ENCODE measurements at places on chromosomes 16 and 17.
A peak's percentile ranks its signal among the peaks of the same experiment; 100 is the strongest.

- no peak for DNase-seq
These were observed 1.3 kb downstream of the B3GNT9 start for GRCh38 chr16:67149276-67150046.

GRCh38 chr17:13601776-13602551 is at the start of gene HS3ST3A1:
TSS of gene HS3ST3A1 (minus strand) at chr17:13601929. CDS start at chr17:13601129, 800 bp downstream.
- no peak for DNase-seq

- DNase-seq = no peak
These were observed 2.5 kb upstream of the ABCC12 start for GRCh38 chr16:48158296-48158695.

GRCh38 chr17:68600067-68600930 is 868 bp downstream of the FAM20A start:
- no peak for DNase-seq

GRCh38 chr17:82957961-82958561 is 118.2 kb upstream of the ZNF750 start:
- DNase-seq = no peak

- DNase-seq = no peak
These were observed 38.4 kb upstream of the IRF8 start for GRCh38 chr16:85860413-85861094.

DNA sequence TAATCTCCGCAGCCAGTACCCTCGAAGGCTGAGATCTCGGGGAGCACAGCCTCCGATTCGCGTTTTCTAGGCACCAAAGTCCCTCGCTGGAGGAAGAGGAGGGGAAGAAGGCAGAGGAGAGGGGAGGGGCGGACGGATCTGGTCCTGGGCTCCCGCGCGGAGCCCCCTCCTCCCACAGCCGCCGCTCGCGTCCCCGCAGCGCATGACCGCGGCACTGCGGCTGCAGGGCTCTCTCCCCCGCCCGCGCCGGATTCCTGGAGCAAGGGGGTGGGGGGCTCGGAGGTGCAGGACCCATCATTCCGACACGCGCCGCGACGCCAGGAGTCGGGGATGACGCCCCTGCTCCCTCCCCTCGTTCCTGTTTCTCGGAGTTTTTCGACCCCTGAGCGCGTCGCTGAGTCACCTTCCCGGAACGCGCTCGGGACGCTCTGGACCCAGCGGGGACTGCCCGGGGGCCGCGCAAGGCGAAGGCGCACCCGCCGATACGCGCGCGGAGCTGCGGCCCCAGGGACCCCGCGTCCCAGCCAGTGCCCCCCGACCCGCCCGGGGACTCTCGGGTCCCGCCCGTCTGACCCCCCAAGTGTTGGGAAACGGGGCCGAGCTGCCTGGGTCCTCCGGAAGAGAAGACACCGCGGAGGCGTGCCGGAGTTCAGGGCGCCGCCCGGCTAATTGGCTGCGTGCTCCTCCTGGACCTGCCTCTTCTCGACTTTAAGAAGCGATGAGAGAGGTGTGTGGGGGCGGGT is 1.4 kb upstream of the SPHK1 start:
- peak; percentile 33 for DNase-seq

DNA sequence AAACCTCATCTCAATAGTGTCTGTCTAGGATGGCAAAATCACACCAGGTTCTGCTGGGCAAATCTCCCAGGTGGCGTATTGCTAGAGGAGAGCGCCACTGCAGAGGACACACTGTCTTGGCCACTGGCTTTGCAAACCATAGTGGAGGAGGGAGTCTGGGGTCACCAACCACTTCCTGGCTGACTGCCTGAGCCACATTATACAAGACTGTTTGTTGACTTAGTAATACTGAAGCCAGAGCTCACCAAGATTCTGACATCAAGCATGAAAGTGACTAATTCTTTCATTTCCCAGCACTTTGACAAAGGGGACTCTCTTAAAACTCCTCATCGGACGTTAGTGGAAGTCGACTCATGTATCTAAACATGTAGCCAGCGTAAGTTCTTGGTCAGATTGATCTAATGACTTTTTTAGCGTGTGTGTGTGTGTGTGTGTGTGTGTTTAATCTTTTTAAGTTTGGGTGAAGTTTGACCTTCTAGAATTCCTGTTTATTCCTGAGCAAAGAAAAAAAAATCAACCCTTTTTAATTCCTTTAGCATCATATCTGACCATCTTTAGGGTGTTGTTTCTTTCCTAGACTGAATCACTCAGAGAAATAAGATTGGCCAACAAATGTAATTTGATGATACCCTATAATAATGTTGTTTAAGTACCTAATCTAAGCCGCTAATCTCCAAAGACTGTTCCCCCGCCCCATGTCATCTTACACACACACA is 13.7 kb downstream of the PITPNC1 start:
- DNase-seq = peak; percentile 37

DNA sequence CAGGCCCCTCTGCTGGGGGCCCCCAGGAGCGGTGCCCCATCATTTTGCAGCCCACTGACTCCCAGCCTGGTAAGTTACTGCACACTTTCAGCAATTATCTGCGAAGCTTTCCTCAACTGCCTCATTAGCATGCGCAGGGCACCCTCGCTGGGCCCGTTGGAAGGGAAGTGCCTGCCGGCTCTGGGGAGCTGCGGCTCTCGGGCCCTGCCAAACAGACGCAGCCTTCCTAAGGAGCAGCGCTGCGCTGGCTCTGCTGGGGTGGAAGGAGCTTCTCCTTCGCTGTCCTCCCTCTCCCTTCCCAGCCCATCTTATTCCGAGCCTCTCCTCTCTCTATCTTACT is 71.0 kb downstream of the RBBP6 start:
- DNase-seq = peak; percentile 12

DNA sequence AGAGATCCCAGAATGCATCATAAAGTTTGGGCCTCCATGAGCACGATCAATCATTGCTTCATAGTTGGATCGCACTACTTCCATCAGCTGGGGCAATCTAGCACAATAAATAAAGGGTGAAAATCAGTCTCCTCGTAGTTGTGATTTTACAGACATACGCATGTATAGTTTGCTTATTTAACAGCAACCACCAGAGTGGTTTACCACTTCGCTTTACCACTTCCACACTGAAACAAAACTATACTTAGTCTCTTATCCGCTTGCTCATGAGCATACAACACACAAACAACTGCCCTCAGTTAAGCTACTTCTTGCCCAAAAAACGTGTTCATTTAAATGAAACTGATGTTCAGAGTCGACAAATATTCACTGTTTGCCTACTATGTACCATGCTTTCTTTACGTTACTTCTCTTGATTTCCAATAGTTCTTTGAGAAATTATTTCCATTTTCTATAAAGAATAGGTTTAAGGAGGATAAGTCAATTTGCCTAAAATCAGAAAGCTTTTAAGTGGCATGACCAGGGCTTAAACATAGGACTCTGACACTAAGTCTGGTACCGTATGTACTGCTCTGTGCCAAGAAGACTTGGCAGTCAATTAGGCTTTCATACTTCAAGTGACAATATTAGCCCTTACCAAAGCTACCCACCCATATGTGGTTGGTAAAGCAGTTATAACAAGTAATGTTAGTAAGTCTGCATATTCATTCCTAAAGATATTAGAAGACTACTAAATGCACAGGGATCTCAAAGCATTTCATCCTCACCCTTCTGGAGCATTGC is 22.0 kb downstream of the SETD6 start:
- no peak for DNase-seq

DNA sequence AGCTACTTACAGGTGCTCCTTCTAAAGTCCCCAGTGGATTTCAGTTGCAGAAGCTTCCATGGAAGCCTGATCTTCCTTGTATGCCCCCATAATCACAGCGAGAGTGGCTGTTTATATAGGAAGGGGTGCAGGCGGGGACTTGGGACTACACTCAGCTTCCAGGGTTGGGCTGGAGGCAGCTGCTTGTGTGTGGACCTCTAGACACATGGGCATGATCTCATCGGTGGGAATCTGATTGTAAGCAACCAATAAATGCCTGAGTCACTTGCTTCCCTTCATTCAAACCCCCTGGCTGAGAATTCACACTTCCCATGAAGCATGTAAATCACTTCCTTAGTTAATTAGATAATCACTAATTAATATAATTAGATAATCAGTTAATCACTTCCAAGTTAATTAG is 1.0 kb upstream of the KRT20 start:
- DNase-seq = no peak
